Muscle of arm (tissue), 14 donors: ENCODE measurements at places on chromosomes 6 and 20.

- no peak for DNase-seq
Observed at GRCh38 chr6:150624191-150624590, 24.5 kb downstream of the PLEKHG1 start.

GRCh38 chr6:125507987-125508655 lies 206.4 kb upstream of the HDDC2 start:
- peak; percentile 11 for DNase-seq

- no peak for DNase-seq
Observed at GRCh38 chr20:35326740-35327073, 34.5 kb upstream of the FAM83C start.

DNA sequence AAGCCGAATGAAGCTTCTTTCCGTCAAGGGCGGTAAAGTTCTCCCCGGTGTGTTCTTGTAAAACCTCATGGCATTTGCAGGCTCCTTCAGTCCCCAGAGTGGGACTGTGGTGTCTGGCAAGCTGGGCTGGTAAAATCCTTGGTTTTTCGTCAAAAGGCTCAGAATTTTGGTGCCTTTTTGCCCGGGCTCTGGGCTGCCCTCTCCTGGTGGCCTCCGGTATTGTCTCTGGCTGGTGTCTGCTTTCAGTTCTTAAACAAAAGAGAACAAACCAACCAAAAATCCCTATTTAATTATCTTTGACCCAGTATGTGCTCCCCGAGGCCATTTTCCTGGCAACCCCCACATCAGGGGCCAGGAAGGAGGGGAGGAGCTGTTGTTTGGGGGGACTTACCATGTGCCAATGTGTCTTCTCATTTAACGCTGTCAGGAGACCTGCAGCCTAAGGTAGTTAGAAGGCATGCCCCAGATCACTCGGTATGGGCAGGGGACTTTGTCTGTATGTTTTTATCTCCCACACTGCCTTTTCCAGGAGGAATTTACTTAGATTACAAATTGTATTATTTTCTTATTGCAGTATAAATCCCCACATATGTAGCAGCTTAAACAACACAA lies 11.1 kb downstream of the CDH4 start:
- no peak for DNase-seq

- DNase-seq: no peak
Observed at GRCh38 chr6:165186041-165186440, 123.4 kb downstream of the C6orf118 start.

- peak; percentile 70 for DNase-seq
Observed at GRCh38 chr6:27503436-27504030, 30.6 kb upstream of the ZNF184 start.
